C1 segment of cervical spinal cord (tissue), 14 donors: ENCODE measurements at places on chromosomes 1 and 21.

GRCh38 chr1:14741532-14741931 lies 143.0 kb downstream of the KAZN start:
- no peak for DNase-seq

- DNase-seq, result no peak
Observed at GRCh38 chr1:64677532-64677931, 67.3 kb upstream of the RAVER2 start.

DNA sequence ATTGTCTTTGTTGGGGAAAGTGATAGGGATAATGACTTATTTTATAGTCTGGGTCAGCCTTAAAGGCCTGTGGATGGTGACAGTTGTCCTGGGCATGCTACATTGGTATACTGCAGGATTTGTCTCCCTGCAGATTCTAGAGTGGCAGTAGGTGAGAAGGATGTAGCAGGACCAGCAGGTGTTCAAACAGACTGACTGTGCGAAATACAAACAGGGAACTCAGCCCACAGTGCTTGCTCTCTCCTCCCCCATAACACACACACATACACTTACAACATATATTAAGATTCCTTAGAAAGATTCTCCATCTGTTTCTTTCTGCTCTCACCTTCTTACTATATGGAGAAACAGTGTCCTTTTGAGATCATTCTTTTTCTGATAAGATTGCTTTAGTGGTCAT lies 6.9 kb downstream of the PDE4B start:
- DNase-seq, result no peak

- peak; percentile 74 for DNase-seq
Observed at GRCh38 chr1:227542153-227543120, 20.9 kb upstream of the ZNF678 start.

- no peak for DNase-seq
Observed at GRCh38 chr1:37478451-37478881, 4.1 kb downstream of the ZC3H12A start.
